ENCODE measurements at places on chromosomes 2 and 18.

- no peak for DNase-seq
Measured at GRCh38 chr18:39425172-39425850, 1859.7 kb upstream of the CELF4 start.

DNA sequence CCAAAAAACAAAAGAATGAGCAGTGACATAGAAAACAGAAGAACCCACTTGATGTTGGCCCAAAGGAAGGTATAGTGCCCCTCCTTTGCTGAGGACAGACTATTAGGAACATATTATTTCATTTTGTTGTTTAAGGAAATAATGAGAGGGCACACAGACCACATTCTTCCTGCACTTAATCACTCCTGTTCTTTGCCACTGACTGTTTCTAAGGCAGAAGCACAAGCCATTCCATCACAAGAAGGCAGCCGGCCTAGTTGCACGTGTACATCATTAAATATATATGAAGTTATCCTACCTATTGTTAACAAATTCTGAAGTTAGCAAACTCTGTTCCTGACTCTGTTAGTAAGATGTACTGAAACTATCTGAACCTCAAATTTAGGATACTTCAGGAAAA, 110.0 kb downstream of the LNPK start:
- DNase-seq = no peak

DNA sequence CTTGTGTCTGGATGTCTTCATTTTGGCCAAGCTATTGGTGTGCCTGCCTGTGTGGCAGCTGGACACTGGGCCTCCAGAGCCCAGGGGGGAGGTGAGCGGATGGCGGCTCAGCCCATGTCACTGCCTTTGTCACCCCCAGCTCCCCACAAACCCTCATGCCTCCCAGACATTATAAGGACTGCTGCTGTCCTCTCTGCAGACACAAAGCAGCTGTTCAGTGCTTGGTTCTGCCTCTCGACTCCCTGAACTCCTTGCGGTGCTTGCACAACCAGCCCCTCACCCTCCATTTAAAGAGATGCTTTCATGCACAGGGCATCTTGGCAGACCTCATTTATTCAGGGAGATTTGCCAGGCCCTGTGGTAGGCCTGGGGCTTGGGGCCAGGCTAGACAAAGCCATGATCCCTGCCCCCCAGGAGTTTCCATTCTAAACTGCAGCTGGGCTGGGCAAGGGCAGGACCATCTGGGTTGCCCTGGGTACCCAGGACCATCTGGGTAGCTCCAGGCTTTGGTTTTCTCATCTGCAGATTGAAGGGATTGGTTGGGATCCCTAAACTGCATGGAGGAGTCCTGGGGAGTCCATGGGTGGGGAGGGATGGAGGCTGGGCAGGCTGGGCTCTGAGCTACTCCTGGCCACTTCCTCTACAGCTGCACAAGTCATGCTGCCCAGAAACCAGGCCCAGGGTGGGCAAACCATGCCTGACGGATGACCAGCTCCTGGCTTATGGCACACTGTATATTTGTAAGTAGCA, 168.5 kb downstream of the CELF4 start:
- no peak for DNase-seq

GRCh38 chr2:191846515-191847476, at the start of gene CAVIN2:
TSS of gene CAVIN2 (minus strand) at chr2:191847088. CDS start at chr2:191846925, 163 bp downstream.
- no peak for DNase-seq

- no peak for DNase-seq
Measured at GRCh38 chr18:36667811-36668210, 161.0 kb downstream of the TPGS2 start.

DNA sequence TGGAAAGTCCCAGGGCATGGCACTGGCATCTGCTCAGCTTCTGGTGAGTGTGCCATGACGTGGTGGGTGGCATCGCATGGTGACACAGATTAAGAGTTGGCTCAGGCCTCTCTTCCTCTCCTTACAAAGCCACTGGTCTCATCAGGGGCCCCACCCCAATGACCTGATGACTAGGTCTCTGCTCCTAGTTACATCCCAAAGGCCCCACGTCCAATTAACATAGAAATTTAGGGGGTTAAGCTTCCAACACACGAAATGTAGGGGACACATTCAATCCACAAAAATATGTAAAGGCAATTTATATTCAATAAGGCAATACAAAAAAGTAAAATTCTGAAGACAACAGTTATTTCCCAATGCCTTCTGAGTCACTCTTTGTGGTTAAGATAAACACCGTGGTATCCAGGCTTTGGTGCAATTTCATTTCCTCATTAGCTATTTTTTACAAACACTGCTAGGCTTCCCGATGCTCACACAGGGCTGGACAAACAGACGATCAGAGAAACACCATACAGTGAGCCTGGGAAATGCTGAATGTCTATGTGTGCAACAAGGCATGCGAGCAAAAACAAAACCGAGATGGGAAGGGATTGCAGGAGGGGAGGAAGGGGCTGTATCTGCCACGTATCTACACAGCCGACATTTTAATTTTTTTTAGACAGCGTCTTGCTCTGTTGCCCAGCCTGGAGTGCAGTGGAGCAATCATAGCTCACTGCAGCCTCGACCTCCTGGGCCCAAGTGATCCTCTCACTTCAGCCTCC, 67.2 kb downstream of the MBP start:
- DNase-seq = no peak

GRCh38 chr2:233915128-233915527, 2.0 kb upstream of the TRPM8 start:
- DNase-seq = no peak

GRCh38 chr2:240463866-240464481, 28.5 kb downstream of the GPC1 start:
- no peak for DNase-seq

GRCh38 chr2:143730155-143730952, 601.1 kb downstream of the ARHGAP15 start:
- peak; percentile 34 for DNase-seq

DNA sequence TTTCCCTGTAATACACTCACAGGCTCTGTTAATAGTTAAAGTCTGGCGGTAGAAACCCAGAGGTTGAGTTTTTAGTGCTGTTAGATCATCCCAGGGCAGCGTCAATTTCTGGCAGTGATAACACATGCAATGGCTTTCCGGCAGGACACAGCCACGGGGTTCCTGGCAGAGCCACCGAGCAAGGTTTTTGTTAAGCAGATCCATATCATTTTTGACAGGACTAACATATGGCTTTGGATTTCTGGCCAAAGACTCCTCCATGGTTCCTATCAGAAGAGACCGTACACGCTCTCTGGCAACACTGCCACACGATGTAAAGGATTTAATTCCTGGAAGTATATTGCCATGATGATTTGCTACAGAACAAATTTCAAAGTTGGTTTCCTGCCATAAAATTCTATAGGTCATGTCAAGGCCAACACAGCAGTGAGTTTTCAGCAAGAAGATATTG, 854.3 kb downstream of the LRRTM4 start:
- no peak for DNase-seq

GRCh38 chr2:1718339-1719220, 25.7 kb downstream of the PXDN start:
- DNase-seq = no peak

GRCh38 chr2:212428681-212429478, 109.7 kb downstream of the ERBB4 start:
- DNase-seq = no peak

DNA sequence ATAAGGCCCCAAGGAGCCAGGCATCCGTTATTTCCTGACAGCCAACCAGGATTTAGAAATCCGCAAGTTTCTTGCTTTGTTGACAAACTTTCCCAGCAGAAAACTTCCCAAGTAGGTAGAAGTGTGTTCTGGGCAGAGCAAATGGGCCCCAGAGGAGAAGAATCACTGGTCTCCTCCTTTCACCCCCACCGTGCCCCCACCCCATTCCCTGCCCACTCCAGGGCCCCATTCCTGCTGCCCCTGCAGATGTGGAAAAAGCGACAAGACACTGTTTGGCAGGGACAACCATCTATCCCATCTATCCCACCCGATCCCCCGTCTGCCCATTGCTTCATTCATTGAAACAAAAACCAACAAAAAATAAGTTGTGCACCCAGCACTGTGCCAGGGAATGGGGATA, 10.2 kb upstream of the FAHD2A start:
- DNase-seq = no peak

DNA sequence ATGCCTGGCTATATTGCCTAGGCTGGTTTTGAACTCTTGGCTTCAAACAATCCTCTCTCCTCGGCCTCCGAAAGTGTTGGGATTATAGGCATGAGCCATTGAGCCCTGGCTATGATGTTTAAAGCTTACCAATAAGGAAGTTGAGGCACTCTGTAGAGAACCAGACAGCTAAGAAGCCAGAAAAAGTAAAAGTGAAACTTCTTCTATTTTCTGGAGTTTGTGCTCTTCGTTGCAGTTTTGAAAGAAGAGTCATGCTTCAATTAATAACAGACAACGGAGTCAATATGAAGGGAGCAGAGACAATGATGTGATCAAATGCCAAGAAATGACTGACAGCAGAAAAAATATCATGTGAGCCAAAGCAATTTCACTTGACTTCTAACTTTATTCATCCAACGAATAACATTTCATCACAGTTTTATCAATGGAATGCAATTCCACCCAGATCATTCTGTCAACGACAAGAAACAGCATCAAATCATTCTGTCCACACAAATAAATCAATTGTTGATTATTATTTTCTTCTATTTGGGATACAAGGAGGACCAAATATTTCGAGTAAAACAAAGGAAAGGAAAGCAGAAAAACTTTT, 175.5 kb upstream of the CELF4 start:
- no peak for DNase-seq

- no peak for DNase-seq
Measured at GRCh38 chr18:56431551-56431950, 206.8 kb downstream of the TXNL1 start.

DNA sequence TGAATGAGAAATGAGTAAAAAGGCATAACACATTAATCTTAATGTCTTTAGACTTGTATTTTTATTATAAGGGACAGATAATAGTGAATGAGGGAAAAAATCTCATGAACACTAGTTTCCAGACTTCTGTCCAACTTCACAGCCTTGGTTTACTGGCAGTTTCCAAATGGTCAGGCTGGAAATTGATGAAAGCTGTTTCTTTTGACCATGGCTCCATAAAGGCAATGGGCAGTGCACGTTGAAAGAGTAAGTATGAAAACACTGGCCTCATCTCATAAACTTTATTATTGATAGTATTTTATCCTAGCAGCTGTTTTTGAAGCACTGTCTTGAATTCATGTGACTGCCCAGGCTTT, 23.1 kb downstream of the BCL2L11 start:
- no peak for DNase-seq

DNA sequence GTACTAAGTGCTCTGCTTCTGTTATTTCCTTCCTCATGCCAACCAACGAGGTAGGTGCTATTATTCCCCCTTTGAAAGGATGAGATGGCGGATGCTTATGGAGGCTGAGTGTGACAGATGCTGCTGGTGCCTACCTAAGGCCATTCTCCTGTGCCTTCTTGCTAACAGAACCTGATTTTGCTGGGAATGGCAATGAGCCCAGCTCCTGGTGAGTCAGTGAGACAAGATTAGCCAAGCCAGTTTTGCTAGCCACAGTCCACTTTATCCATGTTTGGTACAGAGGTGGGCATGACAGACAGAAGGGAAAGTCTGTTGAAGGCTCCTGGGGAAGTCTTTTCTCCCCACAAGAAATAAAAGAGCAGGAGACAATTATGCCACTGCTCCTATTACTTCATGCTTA, 43.7 kb upstream of the TMEM163 start:
- no peak for DNase-seq

- DNase-seq = no peak
Measured at GRCh38 chr2:80459028-80459427, 154.5 kb upstream of the LRRTM1 start.

- DNase-seq = no peak
Measured at GRCh38 chr2:73700131-73700611, 37.0 kb downstream of the TPRKB start.

GRCh38 chr18:38047820-38048219, 482.2 kb upstream of the CELF4 start:
- no peak for DNase-seq

- no peak for DNase-seq
Measured at GRCh38 chr2:117956036-117956796, 57.7 kb downstream of the CCDC93 start.

DNA sequence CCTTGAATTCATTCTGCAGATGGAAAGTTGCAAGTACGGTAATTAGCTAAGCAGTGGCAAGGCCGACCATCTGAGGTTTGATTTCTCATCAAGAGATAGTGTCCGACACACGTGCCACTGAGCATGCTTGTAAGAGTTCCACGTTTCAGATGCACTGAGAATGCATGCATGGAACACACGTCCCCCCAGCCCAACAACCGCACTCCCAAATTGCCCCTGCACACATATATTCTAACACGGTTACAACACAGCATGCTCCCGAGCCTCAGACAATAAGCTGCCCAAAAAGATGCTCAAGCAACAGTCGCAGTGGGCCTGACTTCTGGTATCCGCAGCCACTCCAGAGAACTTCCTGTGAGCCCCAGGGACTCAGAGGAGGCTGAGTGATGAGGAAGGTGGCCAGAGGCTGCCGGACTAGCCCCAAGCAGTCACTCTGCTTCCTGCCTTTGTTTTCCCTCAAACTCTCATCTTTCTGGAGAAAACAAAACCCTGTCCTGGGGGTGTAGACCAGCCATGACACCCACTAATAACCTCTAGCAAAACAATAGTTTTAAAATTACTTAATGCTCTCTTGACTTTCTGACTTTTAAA, 204.0 kb downstream of the TGIF1 start:
- DNase-seq = no peak

DNA sequence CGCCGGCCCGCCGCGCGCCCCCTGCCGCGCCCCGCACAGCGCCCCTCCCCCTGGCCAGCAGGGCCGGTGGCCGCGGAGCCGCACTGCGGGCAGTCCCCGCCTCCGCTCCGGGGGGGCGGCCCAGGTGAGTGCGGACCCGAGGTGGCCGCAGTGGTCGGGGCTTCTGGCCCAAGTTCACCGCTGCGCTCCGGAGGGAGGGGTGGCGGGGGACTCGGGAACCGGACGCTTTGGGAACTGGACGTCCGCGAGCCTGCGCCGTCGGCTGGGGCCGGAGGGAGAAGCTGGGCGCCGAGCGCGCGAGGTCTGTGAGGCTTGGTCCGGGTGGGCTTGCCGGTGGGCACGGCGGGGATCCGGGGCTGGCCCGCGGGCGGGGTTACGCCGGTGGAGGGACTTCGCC, 591 bp upstream of the LDLRAD4 start:
- peak; percentile 53 for DNase-seq

DNA sequence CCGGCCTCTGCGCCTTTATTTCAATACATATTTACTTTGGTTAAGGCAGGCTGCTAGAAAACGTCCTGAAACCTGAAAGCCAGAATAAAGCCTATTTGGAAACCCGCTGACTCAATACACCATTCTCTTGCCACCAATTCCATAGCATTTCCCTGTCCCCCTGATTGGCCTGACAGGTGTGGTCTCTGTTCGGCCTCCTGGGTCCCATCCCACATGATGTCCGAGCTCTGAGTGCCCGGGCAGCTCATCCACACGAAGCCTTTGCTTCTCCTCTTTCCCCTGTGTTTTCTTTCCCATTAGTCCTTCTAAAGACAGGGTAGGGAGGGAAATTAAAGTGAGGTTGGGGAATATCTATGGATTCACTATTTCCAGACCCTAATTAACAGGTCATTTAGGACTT, 42.6 kb upstream of the ZNF516 start:
- DNase-seq = no peak
